ENCODE measurements at places on chromosomes 4 and X.

DNA sequence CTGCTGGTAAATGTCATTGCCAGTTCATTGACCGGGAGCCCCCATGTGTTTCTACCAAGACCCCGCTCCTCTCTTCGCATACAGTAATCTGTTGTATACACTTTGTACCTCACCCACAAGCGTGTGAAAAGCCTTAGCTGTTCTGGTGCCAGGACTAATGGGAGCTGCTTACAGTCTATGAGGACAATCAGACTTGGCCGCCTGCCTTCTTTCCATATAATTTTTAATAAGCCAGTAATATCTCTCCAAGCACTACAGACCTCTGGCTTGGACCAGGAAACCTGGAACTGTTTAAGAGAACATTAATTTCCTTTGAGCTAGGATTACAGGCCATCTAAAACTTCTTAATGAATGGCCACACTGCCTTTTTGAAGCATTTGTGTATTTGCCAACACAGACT, 149.7 kb upstream of the MSX1 start:
- DNase-seq = no peak

- no peak for DNase-seq
Observed at GRCh38 chr4:21090094-21090666, 389.9 kb downstream of the PACRGL start.

DNA sequence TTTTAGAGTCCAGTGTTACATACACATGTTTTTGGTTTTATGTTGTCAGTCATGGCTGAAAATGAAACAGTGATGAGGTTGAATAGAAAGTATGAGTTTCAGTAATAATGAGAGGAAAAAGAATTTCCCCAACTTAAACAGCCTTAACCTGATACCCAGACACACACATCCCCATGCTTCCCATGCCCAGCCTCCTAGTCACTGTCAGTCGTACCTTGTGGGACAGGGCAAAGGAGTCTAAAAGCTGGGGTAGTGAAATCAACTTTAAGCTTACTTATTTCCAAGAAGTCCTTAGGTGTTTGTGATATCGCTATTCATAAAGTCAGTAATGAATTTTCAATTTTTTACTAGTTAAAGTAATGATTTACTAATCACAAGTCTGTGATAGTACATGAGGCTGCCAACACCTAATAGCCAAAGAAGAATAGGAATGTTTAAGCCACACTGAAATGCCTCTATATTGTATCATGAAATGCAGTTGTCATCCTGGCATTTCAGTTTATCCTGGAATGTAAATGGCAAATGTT, 24.3 kb upstream of the GPR34 start:
- DNase-seq = no peak

DNA sequence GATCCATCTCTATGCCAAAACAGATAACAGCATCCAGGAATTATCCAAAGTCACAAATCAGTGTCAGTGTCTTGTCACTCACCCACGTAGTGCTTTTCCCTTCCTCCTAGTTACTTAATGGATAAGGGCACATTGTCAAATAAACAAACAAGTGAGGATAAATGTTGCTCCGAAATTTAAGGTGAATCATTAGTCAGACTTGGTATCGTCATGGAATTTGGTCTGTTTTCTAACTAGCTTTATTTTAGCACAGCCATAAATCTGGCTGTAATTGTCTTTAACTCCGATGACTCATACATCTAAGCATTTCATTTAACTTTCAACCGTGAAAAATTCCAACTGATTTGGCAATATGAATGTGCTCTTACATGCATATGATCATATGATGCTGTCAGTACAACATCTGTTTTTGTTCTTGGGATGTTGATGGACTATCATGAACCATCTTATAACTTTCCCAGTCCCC, 83.3 kb downstream of the SNCA start:
- DNase-seq = no peak

GRCh38 chr4:78483811-78484210, 67.8 kb upstream of the ANXA3 start:
- no peak for DNase-seq

GRCh38 chr4:180769791-180770190, 1473.4 kb upstream of the TENM3 start:
- no peak for DNase-seq

- DNase-seq = no peak
Observed at GRCh38 chr4:92253550-92253949, 50.2 kb upstream of the GRID2 start.

DNA sequence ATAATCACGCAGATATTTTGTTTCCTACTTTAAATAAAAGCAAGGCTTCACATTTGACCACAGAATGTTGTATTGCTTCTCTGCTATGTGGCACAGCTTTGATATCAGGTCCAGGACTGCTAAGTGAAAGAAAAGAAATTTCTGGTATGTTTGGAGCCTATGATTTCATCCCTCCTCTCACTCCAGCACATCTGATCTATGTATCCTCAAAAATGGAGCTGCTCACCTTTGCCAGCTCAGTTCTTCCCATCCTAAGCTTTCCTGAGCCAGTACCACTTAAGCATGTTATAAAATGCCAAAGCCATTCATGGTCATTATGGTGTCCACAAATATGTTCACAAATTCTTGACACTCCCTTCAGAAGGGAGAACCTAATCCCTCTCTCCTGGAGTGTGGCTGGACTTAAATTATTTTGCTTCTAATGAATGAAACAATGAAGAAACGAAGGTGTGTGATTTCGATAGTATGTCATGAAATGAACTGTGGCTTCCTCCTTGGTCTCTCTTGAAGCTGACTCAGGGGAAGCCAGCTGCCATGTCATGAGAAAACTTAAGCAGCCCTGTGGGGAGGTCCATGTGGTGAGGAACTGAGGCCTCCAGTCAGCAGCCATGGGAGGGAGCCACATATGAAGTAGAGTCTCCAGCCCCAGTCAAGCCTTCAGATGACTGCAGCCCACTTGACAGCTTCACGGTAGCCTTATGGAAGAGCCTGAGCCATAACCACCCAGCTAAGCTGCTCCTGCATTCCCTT, 207.7 kb downstream of the MGST2 start:
- DNase-seq = no peak

- DNase-seq = no peak
Observed at GRCh38 chr4:44670506-44671199, 7.6 kb upstream of the GUF1 start.

DNA sequence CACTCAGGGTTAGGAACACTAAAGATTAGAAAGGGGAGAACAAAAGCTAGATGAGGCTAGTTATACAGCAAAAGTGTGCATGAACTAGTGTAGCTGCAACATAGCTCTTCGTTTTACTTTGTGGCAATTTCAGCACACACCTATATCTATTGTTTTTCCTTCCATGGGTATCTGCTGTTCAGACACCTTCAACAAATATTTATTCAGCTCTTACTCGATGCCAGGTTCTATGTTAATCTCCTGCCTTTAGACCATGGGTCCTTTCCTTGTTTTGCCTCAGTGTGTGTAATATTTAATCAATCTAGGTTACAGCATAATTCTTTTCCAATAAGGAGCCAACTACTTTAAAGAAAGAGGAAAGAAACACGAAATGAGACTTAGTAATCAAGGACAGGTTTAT, 10.4 kb upstream of the FAM9A start:
- DNase-seq = no peak

DNA sequence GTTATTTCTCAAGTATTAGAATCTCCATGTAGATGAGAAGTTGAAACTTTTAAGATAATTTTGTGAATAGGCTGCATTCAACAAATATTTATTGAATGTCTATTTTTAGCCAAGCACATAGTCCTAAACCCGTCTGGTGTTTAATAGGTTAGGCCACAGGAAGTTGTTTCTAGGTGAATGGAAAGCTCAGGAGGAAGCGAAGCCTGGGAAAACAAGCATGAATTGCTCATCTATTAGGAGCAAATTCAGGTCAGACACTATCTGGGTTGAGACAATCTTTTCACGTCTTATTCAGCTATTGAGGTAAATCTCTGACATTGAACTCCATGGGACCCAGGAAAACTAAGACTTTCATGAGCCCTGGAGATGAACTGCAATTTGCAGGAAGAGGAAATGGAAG, 43.1 kb upstream of the FREM3 start:
- DNase-seq = no peak

DNA sequence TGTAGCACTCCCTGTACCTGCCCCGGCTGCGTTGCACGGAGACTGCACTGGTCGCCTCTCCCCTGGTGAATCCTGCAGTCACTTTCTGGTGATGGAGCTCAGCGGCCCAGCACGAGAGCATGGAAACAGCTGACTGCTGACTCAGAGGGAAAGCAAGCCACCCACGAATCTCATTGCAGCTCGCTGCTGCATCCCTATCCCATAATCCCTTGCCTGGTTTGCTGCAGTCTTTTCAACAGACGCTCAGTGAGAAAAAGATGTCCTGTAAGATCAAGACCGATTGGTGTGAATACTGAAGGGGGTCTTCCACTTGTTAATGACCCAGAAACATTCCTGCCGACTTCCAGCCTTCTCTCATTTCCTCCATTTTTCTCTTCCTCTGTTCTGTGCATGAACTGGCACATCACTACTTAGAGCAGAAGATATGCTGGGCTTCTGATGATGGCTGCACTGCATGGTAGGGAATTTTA, 52.9 kb downstream of the TRIM2 start:
- DNase-seq = no peak

GRCh38 chr4:139524062-139524631, 31.9 kb downstream of the SETD7 start:
- DNase-seq = no peak

GRCh38 chrX:21373001-21373400, 1.2 kb upstream of the CNKSR2 start:
- DNase-seq = no peak

DNA sequence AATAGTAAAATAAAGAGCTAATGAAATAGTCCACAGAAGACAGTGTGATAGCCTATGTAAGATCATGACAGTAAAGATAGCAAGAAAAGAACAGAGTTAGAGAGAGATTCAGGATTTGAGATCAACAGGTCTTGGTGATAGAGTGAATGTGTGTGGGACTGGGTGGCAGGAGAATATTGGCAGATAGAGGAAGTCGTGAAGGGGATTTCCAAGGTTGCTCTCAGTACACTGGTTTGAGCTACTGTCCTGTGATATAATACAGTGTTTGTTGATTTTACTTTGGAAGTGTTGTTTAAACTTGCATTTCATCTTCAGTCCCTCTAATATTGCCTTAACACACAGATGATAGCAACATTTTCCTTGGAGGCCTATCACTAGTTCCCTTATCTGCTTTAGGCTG, 44.1 kb downstream of the DTHD1 start:
- no peak for DNase-seq

All from D721Med (cell line).